ENCODE measurements at places on chromosomes 6 and 20.

DNA sequence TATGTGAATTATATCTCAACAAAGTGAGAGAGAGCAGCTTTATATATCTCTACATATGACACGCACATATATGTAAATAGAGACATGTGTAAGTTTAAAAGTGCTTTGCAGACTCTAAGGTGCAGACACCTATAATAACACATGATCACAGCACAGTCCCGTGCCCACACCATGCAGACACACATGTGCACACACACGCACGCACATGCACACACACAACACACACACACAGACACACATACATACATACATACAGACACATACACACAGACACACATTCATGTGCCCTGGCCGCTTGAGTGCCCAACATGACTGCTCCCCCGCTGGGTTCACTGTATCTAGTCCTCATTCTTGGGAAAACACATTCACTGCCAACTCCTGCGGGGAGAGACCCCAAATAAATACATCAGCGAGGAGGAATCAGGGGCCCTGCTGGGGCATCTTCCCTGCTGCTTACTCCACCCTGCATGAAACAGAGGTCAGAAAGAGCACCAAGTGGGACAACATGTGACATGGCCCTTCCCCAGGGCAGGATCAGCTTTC is 121.3 kb downstream of the BMP7 start:
- DNase-seq: no peak

DNA sequence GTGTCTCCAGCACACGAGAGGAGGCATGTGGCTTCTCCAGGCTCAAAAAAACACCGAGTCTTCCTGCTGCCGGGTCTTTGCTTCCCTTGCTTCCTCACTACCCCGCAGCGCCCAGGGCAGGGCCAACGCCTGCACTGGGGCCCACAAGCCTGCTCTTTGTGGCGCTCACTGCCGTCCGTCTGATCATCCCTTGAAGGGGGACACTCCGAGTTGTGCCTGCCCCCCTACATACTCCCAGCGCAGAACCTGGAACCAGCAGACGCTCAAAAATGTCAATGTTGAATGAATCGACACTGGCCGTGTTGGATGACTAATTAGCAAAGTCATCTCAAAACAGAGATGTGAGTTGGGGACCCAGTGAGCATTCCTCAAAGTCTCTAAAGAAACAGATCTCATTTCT is 8.1 kb upstream of the ARFGAP1 start:
- DNase-seq: no peak

DNA sequence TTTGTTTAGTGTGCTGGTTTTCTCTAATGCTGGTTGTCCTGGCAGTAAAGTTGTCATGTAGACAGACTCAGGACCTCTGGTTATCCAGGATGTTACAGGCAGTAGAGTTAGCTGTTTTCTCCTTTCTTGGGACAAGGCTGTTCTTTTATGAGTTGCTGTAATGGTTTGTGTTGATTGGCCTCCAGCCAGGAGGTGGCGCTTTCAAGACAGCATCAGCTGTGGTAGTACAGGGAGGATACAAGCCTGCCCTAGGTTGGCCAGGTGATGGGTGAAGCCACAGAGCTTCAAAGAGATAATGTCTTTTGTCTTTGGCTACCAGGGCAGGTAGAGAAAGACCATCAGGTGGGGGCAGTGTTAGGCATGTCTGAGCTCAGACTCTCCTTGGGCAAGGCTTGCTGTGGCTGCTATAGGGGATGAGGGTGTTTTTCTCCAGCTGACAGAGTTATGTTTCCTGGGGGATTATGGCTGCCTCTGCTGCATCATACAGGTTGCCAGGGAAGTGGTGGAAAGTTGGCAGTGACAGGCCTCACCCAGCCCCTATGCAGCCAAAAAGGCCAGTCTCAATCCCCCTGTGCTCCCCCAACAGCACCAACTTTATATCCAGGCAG is 127.2 kb upstream of the TAB2 start:
- peak; percentile 40 for DNase-seq

GRCh38 chr6:161415302-161415855 is 141.5 kb upstream of the AGPAT4 start:
- no peak for DNase-seq

DNA sequence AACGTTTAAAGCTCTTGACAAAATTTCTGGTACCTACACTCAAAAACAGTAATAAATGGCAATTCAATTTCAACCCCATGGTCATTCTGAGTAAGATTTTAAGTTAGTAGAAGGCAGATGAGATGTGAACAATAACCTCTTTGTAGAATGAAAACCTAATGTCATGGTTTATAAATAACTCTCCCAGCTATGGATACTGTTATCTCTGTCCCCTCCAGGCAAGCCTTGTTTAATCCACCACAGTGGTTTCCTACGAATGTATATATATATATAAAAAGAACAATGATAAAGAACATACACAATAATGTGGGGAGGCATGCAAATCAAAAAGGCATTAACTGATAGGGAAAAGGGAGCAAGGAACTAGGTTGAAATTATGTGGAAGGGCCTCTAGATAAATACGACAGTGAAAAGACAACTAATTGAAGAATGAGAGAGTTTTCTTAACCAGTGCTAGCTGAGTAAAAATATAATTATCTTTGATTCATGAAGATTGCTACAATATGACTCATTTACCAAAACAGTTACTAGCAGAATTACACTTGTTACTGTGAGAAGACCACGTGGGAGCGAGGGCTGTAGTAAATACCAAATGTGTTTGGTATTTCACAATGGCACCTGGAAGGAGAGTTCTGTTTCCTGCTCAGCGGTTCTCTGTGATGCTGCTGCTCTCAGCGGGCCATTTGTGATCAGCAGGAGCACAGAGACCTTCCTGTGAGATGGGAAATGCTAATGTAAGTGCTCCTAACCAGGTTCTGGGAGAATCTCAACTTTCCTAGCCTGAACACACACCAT is 173.7 kb downstream of the MBOAT1 start:
- DNase-seq: peak; percentile 41

DNA sequence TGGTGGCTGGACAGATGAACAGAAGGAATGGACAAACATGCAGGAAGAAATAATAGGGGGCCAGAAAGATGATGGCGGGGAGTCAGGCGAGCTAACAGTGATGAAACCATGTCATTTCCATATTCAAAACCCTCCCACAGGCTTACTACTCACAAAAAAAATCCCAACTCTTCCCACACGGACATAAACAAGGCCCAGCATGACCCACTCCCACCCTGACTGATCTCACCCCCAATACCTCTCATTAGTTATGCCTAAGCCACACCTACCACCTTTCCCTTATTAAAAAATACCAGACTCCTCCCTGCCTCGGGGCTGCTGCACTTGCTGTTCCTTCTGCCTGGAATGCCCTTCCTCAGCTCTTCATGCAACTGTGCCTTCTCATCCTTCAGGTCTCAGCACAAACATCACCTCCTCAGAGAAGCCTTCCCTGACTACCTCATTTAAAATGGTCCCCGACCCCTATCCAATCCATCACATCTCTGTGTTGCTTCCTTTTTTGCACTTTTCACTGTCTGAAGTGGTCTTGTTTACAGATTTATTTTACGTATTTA is 145.8 kb downstream of the PREX1 start:
- no peak for DNase-seq

DNA sequence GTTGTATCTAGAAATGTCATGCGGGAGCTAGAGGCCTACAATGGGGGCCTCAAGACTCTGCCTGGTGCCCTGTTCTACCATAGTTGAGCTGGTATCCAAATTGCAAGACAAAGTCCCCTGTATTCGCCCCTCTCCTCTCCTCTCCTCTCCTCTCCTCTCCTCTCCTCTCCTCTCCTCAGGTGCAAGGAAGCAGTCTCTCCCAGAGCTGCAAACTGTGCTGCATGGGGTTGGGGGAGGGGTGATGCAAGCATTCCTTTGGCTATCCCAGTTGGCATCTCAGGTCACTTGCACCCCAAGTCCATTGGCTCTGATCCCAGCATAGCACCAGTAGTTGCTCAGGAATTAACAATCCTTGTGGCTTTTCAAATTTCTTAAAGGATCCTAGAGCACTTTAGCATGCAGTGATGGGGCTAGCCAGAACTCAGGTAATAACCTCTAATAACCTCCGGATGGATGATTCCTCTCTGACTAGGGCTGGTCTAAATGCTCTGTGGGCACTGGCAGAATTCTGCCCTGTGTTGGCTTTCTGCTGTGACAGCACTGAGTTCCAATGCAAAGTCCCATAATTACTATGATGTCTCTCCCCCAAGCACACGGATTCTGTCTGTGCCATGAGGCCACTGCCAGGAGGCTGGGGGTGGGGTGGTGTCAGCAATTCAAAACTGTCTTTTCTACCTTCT is 35.3 kb downstream of the TAF11 start:
- DNase-seq: no peak

DNA sequence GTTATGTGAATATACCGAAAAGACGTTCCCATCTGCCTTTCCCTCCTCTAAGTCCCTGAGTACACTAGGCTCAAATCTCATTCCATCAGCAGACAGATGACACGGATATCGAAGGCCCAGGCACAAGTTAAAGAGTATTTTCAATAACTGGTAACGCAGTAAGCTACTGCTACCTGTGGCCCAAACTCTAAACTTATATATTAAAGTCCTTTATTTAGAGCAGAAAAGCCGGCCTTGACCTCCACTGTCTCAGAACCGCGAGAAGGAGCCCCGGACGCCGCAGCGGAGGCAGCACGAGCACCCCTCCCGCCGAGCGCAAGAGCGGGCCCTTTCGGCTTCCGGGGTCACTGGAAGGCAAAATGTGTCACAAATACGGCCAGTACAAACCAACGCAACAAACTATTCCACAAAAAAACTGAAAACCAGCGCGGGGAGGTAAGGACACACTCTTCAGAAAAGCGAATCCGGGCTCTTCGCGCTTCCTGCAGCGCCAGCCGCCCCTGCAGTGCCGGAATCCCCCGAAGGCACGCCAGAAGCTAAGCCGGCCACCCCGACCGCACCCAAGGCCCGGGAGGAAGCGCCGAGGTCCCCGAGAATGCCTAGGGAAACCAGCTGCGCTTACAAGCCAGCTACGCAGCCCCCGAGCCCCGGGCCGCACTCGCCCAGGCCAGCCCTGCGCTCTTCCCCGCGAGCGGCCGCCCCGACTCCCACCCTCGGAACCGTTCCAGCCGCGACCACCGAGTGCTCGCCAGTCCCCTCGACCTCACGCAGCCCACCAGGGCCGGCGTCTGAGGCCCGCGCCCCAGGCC is 681 bp downstream of the DIDO1 start:
- peak; percentile 55 for DNase-seq

GRCh38 chr6:147560670-147561069 is 52.2 kb downstream of the SAMD5 start:
- DNase-seq: no peak

DNA sequence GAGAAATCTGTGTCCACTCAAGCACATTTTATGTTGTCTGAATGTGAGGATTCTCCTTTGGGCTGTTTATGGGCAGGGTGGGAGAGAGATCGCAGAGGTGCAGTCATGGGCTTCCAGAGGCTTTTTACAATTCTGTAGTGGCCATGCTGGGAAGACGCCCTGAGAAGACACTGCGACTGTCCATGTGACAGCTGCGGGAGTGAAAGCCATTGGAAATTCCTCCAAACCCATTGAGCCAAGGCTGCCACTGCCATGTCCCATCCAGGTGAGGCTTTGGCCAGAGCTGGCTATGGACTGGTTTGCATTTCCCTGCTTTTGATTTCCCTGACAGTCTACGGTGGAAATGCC is 216.9 kb upstream of the ECI2 start:
- DNase-seq: no peak

- no peak for DNase-seq
Observed at GRCh38 chr6:25100288-25100687, 164.5 kb upstream of the RIPOR2 start.

DNA sequence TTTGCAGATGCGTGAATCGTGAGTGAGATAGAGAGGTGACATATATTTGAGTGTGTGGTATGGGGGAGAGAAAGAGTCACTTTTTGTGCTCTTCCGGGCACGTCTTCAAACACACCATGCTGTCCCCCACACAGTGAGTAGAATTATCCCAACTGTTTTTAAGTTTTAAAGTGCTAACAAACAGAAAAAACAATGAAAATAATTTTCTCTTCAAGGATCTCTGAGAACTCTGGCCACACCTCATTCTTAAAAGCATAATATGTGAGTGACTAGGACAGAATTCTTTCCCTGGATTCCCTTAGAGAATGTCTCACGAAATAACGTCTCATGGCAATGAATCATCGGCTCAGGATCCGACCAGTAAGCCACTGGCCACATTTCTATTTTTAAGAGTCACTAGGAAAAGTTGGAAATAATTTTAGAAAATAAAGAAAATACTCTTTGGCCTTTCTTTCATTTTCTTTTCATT is 235.7 kb upstream of the ZNF217 start:
- no peak for DNase-seq

DNA sequence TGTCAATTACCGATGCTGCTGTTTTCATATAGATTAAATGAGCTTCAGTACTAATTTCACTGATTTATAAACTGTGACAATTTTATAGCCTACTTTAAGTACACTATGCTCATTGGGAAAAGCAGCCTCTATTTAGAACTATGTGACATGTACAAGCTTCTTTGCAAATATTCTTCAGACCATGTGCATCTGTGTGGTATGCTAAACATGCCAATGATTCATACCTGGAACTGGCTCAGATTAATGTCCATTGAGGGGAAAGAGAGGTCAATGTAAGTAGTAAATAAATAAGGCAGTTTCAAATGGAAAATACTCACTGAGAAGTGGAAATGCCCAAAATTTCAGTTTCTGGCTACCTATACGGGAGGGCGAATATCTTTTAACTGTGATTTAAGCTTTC is 777.7 kb downstream of the C6orf118 start:
- no peak for DNase-seq

DNA sequence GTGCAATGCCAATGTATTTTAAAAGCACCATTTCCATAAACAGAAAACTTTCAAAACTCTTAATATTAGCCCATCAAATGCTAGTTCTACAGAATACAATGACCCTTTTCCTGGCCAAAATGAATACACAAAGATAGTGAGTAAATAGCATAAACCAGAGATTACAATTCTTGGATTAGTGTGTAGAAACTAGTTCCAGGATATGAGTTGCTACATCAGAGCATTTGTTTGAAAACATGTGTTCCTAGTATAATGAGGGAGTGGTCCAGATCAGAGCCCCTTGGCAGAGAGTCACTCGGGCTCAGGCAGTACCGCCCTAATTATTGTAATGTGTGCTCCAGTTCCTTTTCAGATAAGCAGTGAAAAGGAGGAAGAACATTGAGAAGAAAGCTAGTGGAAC is 63.7 kb upstream of the COL21A1 start:
- no peak for DNase-seq

- DNase-seq: no peak
Observed at GRCh38 chr6:134532694-134533624, 215.0 kb upstream of the SGK1 start.

GRCh38 chr6:25660512-25660911 is 8.5 kb downstream of the SCGN start:
- DNase-seq: no peak

GRCh38 chr20:38804682-38805501 is 605 bp upstream of the PPP1R16B start:
- peak; percentile 92 for DNase-seq

DNA sequence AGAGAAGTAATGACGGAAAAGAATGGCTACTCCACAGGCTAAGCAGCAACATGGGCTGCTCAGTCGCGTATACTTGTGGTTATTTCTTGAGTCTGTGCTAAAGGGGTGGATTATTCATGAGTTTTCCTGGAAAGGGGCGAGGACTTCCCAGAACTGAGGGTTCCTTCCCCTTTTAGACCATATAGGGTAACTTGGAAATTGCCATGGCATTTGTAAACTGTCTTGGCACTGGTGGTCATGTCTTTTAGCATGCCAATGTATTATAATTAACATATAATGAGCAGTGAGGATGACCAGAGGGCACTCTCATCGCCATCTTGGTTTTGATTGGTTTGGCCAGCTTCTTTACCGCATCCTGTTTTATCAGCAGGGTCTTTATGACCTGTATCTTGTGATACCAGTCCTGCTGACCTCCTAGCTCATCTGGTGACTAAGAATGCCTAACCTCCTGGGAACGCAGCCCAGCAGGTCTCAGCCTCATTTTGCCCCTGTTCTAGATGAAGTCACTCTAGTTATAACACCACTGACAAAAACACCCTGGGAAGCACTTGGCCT is 11.4 kb downstream of the LBP start:
- no peak for DNase-seq

Data from T-helper 2 cell (primary cell).